B cell (primary cell): ENCODE measurements at places on chromosomes 12 and 14. TPM values are rescaled to one million over a fixed set of nuclear protein-coding genes. Genes with fewer than 3 reads are reported as not detected.

Gene PPM1H
- total RNA-seq = not detected in 2 replicates

DNA sequence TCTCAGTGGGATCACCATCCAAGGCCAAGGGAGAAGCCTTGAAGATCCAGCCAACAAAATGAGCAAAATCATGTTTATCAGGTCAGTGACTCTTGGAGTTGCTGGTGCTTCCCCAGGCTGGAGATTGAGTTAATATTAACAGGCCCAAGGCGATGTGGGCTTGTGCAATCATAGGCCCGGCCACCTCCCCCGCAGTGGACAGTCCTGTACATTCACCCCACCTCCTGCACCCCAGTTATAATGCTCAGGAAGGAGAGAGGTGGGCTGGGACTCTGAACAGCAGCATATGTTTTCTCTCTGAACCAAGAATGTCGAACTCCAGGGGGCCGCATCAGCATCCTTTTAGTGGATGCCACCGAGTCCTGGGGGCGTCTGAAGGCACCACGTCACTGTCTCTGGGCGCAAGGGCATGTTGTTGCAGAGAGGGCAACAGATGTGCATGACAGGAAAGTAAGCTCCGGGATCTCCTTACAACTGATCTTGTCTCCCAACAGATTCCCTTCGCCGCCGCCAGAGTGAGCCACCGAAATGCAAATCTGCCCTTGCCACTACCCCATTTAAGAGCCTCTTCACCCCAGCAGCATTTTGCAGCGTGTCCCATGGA, 32.2 kb upstream of the SERPINA6 start:
- no peak for DNase-seq

Gene RIN3
- 123 and 124 TPM in 2 replicates for total RNA-seq

Gene SPATS2
- 16.0 and 21.5 TPM in 2 replicates for total RNA-seq

GRCh38 chr14:53850714-53851296, 105.8 kb downstream of the BMP4 start:
- no peak for DNase-seq
